ENCODE measurements at places on chromosomes 13 and 19.

DNA sequence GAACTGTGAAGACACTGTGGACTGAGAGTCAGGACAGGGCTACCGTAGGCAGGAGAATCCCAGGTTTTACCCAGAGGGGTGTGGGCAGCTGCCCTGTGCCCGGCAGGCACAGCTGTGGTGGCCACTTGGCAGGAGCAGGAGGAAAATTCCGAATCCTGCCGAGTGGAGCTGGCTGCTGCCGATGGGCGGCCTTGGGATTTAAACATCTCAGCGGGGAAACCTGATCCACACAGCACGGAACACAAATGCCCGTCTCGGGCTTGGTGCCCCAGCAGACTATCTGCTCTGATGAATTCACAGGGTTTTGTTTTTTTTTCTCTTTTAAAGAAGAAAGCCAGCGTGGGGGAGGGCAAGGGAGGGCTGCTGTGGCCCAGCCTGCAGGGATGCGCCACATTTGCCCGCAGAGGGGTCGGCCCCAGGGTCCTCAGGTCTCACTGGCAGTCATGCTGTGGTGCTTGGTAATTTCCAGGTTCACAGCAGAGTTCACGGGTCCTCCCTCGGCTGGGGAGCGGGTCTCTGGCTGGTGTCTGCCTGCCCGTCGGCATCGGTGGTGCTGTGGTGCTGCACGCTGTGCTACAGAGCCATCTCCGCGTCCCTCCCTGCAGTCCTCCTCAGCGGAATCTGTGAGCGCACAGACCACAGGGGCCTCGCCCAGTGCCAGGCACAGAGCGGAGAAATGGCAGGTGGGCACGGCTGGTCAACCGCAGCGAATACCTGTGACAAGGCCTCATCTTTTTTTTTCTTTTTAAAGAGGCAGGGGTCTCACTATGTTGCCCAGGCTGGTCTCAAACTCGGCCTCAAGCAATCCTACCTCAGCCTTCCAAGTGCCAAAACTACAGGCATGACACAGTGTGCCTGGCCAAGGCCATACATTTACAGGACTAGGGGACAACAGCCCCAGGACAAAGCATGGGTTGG, 28.1 kb downstream of the MPND start:
- no peak for DNase-seq

DNA sequence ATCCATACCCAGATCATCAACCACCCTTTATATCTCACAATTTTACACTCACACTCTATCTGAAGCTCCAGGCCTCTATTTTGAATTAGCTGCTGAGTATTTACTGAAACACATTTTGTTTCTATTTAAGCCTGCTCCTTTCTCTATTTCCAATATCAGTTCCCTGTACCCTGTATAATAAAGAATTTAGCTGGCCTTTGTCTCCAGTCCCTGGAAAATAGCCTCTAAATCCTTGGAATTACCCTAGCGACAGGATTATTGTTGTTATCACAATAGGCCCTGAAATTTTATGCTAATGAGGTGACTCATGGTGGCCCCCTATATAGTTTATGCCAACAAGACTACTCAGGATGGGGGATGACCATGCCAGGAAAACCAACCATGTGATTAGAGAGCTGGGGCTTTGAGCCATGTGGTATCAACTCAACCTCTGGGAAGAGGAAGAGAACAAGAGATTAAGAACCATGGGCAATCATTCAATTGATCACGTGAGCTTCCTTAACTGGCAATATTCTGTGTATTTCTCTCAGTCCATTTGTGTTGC, 72.7 kb downstream of the KATNAL1 start:
- no peak for DNase-seq

- DNase-seq: peak; percentile 20
Observed at GRCh38 chr19:18932216-18932841, 8.7 kb downstream of the HOMER3 start.

GRCh38 chr19:37594982-37595382, 306 bp downstream of the ZNF540 start:
- DNase-seq: peak; percentile 84

DNA sequence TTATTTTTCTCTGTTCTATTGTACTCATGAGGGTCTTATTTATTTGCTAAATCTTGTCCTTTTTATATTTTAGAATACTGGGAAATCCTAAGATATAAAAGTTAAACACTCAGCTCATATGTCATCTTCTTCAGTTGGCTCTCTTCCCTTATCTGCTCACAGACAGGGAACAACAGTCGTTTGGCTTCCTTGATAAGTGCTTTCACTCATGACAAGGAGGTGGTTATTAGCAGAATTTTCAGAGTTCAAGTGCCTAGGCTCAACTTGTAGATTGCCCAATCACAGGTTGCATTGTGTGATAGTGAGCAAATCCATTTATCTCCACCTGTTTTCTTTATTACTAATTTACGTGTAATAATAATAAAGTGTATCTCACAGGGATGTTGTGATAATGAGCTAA, 620.3 kb upstream of the PCDH20 start:
- no peak for DNase-seq

DNA sequence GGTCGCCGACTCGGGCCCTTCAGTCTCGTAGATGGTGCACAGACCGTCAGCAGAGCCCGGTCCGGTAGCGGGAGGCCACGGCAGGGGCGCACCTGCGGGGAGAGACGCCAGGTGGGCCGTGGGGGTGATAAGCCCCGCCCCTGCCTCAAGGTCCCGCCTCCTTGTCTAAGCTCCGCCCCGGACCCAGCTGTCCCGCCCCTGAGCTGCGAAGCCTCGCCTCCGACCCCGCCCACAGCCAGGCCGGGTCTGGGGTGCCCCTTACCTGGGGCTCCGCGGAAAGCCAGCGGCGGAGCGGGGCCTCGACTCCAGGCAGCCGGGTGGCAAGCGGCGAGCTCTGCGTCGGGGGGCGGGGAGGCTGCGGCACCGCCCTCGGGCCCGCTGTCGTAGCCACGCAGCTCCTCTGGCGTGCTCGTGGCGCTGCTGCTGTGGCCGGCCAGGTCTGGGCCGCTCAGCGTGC, 4.7 kb downstream of the PRR36 start:
- DNase-seq: peak; percentile 75

DNA sequence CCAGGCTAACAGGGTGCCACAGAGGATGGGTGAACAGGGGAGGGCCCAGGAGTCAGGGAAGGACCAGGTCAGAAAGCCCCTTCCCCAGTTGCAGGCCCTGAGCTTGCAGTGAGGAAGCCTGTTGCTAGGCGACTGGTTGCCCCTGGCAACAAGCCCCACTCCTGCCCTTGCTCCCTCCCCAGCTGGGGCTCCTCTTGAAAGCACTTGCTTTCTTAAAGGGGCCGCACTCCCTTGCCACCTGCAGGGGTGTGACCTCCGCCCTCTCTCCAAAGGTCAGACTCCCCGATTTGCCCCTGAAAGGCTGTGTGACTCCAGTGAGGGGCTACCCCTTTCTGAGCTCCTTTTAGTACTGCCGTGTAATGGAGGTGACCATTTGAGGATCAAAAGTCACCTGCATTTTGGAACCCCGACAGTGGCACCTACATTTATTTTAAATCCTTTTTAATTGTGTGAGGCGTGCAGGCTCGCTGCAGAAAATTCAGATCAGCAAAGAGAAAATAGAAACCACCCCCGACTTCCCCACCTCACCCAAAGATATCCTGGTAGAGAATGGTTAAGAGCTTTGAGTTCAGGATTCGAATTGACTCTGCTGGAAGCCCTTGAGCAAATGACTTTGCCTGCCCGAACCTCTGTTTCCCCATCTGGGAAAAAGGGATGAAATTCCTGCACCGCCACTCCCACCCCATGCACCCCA, 4.8 kb downstream of the FCHO1 start:
- DNase-seq: peak; percentile 52

GRCh38 chr19:21110183-21110582, 28.2 kb downstream of the ZNF714 start:
- DNase-seq: no peak

- no peak for DNase-seq
Observed at GRCh38 chr13:31334994-31335557, 135.3 kb downstream of the B3GLCT start.

DNA sequence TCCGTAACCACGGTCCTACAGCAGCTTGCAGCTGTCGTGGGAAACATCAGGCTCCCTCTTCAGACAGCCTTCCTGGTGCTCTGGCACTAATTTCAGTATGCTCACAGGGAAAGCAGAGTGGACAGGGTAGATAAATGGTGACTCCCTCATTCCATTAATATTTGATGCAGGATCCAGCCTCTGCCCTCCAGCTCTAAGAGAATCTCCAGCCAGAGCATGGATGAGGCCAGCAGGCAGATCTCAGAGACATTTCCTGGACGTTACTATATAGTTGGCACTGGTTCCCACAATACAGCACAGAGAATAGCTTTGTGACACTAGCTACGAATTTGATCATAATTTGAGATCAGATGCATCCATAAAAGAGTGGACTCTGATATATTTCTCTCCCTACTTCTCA, 341.4 kb downstream of the LIG4 start:
- DNase-seq: no peak

- no peak for DNase-seq
Observed at GRCh38 chr13:82758044-82758443, 1124.2 kb downstream of the SLITRK1 start.

- no peak for DNase-seq
Observed at GRCh38 chr13:25153736-25154135, 18.4 kb downstream of the AMER2 start.

DNA sequence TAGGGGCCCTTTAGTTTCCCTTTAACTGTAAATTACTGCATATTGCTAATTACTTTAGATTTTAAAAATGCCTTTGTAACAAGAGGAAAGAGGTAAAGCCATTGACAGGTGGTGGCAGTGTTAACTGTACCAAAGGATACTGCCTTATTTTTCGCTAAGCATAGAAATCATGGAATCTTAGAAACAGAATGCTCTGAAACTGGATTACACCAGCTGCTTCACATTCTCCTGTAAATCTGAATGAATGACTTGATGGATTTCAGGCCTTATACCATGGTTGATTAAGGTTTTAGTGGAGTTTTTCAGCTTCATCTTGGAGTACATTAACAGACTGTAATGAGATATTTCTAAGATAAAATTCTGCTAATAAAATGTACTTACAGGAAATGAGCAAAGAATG, 25.2 kb downstream of the MICU2 start:
- no peak for DNase-seq

GRCh38 chr13:33213797-33214196, 71.8 kb downstream of the STARD13 start:
- no peak for DNase-seq

DNA sequence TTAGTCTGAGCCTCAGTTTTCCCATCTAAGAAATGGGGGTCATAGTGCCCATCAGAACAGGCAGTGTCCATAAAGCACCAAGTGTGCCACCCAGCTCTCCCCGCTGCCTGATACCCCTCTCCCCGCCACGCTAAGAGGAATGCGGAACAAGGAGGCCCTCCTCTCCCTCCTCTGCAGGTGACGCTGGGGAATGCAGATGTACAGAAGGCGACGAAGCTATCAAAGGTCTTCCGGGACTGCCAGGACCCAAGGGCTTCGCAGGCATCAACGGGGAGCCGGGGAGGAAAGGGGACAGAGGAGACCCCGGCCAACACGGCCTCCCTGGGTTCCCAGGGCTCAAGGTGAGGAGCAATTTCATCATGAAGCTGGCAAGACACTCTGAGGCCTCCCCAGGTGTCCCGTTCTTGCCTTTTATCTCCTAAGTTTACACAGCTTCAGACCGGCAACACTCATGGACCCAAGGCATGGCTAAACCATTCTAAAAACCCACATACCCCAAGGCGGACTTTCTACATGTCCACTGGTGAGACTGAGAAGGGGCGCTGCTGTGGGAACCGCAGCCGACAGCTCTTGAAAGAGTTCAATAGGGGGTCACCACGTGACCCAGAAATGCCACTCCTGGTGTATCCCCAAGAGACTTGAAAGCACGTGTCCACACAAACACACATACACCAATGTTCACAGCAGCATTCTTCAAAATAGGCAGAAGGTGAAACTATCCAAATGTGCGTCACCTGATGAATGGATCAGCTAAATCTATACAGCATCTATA, 102.7 kb downstream of the RAB20 start:
- no peak for DNase-seq

GRCh38 chr13:75889427-75889826, 253.3 kb downstream of the LMO7 start:
- DNase-seq: no peak

DNA sequence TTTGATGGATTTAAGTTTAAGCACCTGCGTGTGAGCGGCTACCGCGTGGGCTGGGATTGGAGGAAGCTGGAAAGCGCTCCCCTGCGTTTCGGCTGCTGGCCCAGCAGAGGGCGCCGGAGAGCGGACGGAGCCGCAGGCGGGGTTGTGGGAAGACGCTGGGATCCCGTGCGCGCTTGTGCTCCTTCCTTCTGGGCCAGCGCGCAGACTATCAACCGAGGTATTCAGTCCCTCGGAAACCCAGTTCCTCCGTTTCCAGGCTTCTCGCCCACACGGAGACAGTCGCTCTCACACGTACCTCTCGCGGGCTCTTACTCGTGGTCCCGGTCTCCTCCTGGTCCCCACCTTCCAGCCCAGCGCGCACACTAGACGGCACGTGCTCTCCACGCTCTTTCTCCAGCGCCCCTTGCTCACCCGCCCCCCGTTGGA, 28.8 kb downstream of the EPN1 start:
- DNase-seq: no peak

DNA sequence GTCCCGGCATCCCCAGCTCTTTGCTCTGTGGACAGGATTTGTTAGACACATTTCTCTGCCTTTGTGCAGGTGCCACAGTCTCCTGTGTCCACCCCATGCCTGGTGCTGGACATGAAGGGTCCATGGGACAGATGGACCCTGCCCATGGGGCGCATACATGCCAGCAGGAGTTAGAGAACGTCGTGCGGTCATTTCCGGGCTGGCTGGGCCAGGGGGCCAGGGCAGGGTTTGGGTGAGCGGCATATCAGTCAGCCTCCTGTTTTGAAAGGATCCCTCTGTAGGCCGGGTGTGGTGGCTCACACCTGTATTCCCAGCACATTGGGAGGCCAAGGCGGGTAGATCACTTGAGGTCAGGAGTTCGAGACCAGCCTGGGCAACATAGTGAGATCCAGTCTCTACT, 11.0 kb downstream of the KLHL26 start:
- no peak for DNase-seq

GRCh38 chr13:42174344-42175162, 97.4 kb upstream of the AKAP11 start:
- no peak for DNase-seq

GRCh38 chr13:99371956-99372355, 64.8 kb upstream of the GPR183 start:
- DNase-seq: no peak

DNA sequence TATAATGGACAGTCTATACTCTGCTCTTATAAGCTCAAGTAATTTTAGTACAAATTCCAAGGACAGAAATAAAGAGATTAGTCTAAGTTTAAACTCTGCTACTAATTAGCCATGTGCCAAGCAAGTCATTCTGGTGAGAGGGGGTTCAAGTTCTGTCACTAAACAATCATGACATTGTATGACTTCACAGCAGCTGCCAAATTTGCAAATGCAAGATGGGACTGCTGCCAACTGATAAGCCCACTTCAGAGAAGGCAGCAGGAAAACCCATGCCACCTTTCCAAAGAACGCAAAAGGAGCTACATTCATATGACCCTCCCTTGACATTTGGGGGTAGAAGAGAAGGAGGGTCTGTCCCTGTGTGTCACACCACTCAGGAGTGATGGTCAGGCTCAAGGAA, 60.7 kb upstream of the RFXAP start:
- no peak for DNase-seq

- no peak for DNase-seq
Observed at GRCh38 chr19:279231-279630, 12.0 kb downstream of the PLPP2 start.
